ENCODE measurements at places on chromosomes 13 and 19.

DNA sequence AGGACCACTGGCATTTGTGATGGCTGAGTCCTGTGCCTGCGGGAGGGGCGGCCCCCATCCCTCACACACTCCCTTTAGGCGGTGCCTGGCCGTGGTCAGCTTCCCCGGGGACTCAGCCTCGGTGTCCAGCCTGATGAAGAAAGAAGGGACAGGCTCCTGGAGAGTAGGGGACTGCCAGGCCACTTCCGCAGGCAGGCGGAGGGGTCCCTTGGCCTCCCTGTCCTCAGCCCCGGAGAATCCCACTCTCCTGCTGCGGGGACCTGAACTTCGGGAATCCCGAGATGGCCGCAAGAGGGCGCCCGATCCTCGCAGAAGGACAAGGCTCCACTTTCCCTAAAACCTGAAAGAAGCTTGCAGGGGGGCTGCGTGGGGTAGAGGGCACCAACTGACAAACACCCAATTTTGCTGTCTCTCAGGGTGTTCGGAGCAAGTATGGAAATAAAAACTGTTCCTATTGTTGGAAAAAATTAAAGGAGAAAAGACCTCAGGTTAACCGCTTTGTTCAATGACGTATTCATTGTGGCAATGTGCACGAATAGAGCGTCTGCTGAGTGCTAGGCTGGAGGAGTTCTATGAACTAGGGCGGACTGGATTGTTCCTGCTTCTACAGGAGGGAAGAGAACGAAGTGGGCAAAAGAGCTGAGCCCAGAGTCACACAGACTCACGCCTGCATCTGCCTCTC, 297.3 kb downstream of the ZNF536 start:
- DNase-seq: no peak

DNA sequence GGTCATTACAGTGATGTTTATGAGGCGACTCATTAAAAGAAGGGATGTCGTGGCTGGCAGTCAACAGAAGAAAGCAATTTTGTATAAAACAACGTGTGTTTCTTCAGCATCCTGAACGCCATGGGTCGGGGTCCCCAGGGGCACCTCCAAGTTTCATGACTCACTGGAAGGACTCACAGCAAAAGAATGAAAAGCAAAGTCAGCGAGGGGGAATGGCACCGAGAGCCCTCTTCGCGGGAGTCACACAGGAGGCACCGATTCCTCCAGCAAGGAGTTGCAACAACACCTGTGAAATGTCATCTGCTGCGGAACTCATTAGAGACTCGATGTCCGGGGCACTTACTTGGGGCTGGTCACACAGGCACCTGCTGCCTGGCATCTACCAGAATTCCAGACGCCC, 130.7 kb upstream of the PEG3 start:
- DNase-seq: no peak

- no peak for DNase-seq
Measured at GRCh38 chr19:29370276-29370675, 155.5 kb upstream of the VSTM2B start.

- DNase-seq: no peak
Measured at GRCh38 chr19:55206664-55207500, 2.4 kb downstream of the PTPRH start.

- no peak for DNase-seq
Measured at GRCh38 chr19:47601180-47601904, 7.6 kb upstream of the BICRA start.
